B cell (primary cell): ENCODE measurements at places on chromosomes 3 and 15.

GRCh38 chr3:177057768-177058167, 139.5 kb downstream of the TBL1XR1 start:
- no peak overlapping the region for H3K4me3 ChIP-seq
- no peaks in the 10 kb centered on the region for H3K36me3 ChIP-seq
- no peaks in the 10 kb centered on the region for H3K27me3 ChIP-seq
- H3K4me1 ChIP-seq: peaks cover 8% of the 10 kb centered on the region
- H3K27ac ChIP-seq: no peak overlapping the region

DNA sequence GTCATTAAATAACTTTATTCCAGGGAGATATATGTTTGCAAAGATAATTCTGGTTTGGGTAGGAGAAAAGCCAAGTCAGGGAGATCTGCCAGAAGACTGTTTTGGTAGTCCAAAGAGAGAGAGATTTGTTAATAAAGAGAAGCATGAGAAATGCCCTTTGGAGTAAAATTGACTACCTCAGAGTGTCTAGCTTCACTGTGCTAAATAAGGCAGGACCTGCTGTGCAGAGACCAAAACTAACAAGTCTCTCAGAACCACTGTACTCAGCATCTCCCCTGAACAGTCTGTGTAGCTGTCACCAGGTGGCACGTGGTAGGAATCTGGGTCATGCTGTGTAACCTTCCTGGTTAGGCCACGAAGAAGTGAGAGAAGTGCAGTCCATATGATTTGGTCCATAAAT, 31.6 kb upstream of the SLC35G2 start:
- H3K4me1 ChIP-seq: no peaks in the 10 kb centered on the region
- H3K27me3 ChIP-seq: no peaks in the 10 kb centered on the region
- DNase-seq: peak; percentile 4
- H3K27ac ChIP-seq: no peak overlapping the region

DNA sequence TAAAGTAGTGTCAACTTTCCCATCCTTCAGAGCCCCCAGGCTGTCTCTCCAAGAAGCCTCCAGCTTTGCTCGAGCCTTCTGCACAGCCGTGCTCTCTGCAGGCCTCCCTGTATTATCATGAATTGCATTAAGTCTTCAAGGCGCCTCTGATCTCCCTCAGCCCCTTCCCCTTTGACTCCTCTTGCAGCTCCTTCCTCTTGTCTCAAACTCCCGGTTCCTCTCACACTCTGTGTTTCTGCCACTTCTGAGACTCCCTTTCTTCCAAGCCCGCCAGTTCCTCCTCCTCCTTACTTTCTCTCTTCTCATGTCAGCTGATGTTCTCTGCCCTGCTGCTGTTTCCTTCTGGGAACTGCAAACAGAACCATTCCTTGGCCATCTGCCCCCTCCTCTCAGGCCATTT, 418.8 kb downstream of the EPHB1 start:
- H3K27ac ChIP-seq: no peak overlapping the region
- no peaks in the 10 kb centered on the region for H3K27me3 ChIP-seq
- no peaks in the 10 kb centered on the region for H3K4me1 ChIP-seq
- DNase-seq: no peak
- no peaks in the 10 kb centered on the region for H3K36me3 ChIP-seq

DNA sequence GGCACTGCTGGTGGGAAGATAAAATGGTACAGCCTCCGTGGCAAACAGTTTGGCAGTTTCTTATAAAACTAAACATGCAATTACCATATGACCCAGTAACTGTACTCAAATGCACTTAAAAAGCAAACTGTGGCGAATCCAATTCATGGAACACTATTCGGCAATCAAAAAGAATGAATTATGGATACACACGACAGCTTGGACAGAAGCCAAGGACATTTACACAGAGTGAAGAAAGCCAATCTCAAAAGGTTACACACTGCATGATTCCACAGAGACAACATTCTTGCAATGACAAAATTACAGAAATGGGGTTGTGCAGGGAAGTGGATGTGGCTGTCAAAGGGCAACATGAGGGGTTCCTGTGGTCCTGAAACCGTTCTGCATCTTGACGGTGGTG, 122.1 kb upstream of the IQSEC1 start:
- no peaks in the 10 kb centered on the region for H3K27me3 ChIP-seq
- H3K4me3 ChIP-seq: no peak overlapping the region
- no peak overlapping the region for H3K27ac ChIP-seq

- no peaks in the 10 kb centered on the region for H3K4me1 ChIP-seq
- H3K27ac ChIP-seq: no peak overlapping the region
- H3K36me3 ChIP-seq: no peaks in the 10 kb centered on the region
- H3K4me3 ChIP-seq: no peak overlapping the region
Observed at GRCh38 chr3:167115331-167115934, 264.7 kb downstream of the ZBBX start.

- no peaks in the 10 kb centered on the region for H3K4me1 ChIP-seq
- H3K36me3 ChIP-seq: no peaks in the 10 kb centered on the region
- no peak overlapping the region for H3K27ac ChIP-seq
- no peak overlapping the region for H3K4me3 ChIP-seq
- H3K27me3 ChIP-seq: no peaks in the 10 kb centered on the region
Observed at GRCh38 chr3:158839966-158840365, 38.1 kb downstream of the MFSD1 start.

- no peak overlapping the region for H3K4me3 ChIP-seq
- H3K27ac ChIP-seq: peak overlapping the region; percentile 79
- peaks cover 93% of the 10 kb centered on the region for H3K4me1 ChIP-seq
- peaks cover 11% of the 10 kb centered on the region for H3K36me3 ChIP-seq
Observed at GRCh38 chr3:30614373-30614772, 8.0 kb downstream of the TGFBR2 start.

DNA sequence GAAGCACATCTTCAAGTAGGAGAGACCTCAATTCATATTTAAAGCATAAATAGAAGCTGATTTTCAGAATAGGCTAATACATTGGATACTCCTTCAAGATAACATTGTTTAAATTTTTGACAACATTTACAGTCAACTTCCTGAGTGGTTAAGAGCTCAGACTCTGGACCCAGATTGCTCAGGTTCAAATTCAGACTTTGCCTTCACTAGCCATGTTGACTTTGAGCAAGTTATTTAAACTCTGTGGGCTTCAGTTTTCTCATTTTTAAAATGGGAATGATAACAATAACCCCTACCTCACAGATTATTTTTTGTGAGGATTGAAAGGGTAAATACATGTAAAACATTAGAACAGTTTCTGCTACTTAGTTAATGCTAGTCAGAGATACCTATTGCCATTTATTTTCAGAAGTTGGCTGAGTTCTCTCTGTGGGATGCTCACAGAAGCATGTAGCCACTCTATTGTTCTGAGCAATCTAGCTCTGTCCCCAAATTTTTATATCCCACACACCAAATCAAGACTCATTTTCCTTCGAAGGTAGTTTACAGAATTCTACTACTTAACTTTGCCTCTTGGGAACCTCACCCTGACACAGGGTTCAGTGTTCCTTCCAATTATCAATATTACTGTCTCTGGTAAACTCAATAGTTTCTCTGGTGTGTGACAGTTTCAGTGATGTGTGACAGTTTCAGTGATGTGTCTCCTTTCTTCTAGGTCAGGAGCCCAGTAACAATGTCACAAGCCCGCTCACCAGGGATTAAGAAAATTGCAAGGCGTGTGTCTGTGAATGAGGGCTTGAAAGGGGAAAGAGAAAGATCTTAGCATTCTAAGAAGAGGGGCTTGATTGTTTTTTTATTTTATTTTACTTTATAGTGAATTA, 79.4 kb upstream of the OSTN start:
- no peak for DNase-seq
- H3K4me3 ChIP-seq: no peak overlapping the region
- no peaks in the 10 kb centered on the region for H3K36me3 ChIP-seq
- H3K27ac ChIP-seq: no peak overlapping the region
- no peaks in the 10 kb centered on the region for H3K4me1 ChIP-seq

- DNase-seq: no peak
- no peak overlapping the region for H3K4me3 ChIP-seq
- H3K27me3 ChIP-seq: no peaks in the 10 kb centered on the region
- H3K4me1 ChIP-seq: no peaks in the 10 kb centered on the region
- H3K36me3 ChIP-seq: no peaks in the 10 kb centered on the region
Observed at GRCh38 chr3:69871251-69871650, 128.3 kb upstream of the SAMMSON start.

DNA sequence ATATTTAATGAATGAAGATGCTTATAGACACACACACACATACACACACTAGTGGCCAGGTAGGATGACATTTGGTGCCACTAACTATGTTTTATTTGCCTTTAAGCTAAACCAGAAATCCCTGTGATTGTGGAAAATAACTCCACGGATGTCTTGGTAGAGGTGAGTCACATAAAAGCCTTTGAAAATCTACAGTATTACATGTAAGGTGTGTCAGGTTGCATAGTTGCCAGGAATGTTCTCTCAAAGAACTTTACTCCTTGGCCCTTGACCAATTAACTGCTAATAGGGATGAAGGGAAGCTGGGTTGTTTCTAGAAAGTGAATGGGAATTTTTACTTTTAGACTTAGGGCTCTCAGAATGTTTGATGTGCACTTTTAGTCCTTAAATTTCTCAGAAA, 9.9 kb downstream of the ZBED2 start:
- no peak overlapping the region for H3K27ac ChIP-seq
- no peak for DNase-seq
- no peak overlapping the region for H3K4me3 ChIP-seq
- no peaks in the 10 kb centered on the region for H3K27me3 ChIP-seq
- peaks cover 2% of the 10 kb centered on the region for H3K4me1 ChIP-seq
- H3K36me3 ChIP-seq: no peaks in the 10 kb centered on the region

DNA sequence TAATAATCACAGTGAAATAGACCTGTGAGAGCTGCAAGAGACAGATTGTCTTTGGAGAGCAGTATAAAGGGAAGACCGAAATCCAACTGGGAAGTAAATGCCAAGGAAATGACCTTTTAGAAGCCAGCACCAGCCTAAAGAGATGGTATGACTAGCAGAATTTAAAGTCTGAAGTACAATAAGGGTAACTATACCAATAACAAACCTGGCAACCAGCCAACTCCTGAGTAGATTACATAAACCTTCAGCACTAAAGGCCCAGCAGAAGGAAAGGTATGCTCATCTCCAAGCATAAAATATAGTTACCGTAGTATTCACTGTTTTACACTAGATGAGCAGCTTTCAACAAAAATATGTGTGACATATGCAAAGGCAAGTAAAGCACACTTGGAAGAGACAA, 155.1 kb upstream of the SATB1 start:
- H3K4me3 ChIP-seq: no peak overlapping the region
- no peaks in the 10 kb centered on the region for H3K36me3 ChIP-seq
